ENCODE measurements at places on chromosomes 16 and 17.
A peak's percentile ranks its signal among the peaks of the same experiment; 100 is the strongest.

- DNase-seq = peak; percentile 32
These were observed 2.8 kb upstream of the XAF1 start for GRCh38 chr17:6753006-6753445.

DNA sequence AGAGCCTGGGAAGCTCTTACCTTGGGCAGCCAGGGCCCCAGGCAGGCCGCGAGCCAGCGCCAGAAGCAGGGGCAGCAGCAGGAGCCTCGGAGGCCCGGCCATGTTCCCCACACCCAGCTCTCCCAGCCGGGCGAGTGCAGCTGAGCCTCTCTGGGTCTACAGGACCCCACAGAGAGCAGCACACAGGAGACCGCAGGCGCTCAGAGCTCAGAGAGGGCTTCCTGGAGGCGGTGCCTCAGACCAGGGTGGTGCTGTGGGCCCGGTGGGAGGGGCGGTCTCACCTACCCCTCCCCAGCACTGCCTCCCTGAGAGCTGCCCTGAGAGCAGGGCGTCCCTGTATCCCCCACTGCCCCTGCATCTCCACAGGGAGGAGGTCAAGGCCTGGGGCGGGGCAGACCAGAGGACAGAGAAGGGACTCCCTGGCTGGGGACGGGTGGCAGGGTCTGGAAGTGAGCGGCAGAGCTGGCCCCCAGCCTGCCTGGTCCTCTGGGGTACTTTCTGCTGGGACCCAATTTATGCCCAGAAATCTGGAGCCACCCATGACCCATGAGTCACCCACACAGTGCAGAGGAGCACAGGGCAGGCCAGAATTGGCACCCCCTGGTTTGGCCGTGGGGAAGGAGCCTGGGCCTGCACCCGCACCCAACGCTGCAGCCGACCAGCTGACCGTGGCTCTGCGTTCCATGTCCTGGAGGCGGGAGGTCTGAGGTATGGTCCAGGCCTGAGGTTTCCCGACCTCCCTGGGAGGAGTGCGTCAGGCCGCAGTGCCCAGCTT is at the start of gene CD7:
TSS of gene CD7 (minus strand) at position 215 of the 775 bp plus-strand sequence. CDS start at position 102, 113 bp downstream.
- DNase-seq = no peak

DNA sequence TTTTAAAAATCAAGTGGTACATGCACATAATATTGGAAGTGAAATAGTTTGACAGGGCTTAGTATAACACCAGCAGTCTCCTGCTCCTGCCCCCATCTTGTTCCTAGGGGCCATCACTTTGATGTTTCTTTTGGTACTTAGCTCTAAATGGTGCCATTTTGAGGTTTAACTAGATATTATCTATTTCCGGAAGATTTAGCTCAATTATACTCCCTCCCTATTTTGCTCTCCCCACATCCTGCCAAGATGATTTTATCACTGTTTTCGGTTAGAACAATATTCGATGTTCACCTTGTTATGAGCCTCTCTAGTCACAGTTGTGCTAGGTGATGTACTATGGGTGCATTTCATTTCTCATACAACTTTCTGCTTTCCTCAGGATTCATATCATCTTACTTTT is 20.0 kb upstream of the SLC35G3 start:
- DNase-seq = no peak

GRCh38 chr17:3643889-3644349 is 7.4 kb downstream of the CTNS start:
- no peak for DNase-seq

DNA sequence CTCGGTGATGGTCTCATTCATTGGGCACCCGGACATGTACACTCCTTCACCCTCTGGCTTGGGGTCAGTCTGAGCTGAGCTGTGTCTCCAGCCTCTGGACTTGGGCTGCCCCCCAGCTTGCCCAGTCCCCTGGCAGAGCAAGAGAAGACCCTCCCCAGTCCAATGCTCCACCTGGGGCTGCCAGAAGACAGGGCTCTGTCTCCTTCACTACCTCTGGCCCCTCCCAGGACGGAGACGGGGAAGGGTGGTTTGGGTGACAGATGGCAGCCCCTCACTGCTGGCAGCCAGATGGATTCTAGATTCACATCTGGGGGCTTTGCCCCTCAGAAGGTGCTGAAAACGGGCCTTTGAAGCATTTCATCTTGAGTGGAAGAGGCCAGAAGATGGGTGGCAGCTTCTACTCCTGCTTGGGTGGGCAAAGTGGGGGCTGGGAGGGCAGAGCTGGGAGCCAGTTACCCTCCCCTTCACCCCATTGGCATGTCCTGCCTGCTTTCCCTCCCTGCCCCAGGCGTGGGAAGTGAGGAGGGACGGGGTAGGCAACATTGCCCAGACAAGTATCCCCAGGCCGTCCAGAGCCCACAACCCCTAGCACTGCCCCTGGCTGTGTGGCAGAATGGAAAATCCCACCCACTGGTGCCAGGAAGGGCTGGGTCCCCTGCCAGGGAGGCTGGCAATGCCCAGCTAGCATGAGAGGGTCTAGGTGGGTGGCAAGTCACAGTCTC is 13.9 kb downstream of the NGFR start:
- no peak for DNase-seq

DNA sequence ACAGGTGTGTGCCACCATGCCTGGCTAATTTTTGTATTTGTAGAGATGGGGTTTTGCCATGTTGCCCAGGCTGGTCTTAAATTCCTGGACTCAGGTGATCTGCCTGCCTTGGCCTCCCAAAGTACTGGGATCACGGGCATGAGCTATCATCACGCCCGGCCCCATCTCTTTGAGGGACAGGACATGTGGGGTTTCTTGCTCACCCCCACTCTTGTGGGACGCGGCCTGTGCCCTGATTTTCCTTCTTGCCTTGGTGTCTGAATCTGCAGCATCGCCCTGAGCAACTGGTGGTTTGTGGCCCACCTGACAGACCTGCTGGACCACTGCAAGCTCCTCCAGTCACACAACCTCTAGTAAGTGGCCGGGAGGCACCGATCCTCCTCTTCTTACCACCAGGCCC is 25.6 kb downstream of the NUP85 start:
- no peak for DNase-seq

GRCh38 chr17:2911755-2912111 is 115.5 kb downstream of the RAP1GAP2 start:
- no peak for DNase-seq

DNA sequence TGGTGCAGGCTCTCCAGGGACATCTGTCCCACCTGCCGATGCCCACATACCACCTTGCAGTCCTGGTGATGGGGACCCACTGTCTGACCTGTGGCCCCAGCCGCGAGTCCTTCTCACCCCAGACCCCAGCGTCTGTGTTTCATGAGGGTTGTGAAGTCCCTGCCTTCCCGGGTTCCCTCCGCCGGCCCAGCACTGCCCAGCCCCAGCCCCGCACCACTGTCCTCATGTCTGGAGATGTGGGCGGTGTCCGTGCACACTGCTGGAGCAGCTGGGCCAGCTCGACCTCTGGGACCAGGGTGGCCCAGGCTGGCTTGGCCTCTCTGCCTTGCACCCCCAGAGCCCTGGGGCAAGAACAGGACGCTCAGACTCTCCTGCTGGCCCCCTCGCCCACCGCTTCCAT is 199.5 kb upstream of the CIBAR2 start:
- no peak for DNase-seq

DNA sequence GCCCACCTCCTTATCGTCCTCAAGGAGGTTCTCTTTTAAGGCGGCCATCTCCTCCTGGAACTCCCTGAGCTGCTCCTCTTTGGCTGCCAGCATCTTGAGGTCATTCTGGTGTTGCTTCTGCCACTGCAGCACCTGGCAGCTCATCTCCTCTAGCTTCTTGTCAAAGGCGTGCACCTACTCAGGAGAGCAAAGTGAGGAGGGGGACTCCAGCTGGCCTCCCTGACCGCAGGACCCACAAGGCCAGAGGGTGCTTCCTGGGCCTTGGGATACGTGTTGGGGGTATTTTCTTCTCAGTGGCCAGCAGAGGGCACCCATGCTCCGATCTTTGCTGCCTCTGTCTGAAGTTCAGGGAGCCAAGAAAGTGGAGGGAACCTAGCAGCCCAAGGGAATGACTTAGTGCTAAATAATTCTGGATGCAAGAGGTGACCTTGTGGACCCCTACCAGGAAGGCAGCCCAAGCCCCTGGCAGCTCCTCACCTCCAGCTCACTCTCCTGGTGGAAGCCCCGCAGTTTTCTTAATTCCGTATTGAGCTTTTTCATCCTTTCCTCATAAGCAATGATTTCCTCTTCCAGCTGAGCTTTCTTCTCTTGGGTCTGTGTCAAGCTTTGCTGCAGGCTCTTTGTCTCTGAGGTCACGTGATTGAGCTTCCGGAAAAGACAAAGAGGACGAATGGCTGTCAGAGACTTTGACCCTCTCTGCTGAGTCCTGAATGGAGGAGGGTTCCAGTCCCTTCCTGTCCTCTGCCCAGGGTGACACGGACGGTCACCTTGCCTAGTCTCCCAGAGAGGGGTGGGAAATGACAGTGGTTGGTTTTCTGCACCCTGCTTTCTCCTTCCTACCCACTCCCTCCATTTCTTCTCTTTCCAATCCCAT is 31.4 kb downstream of the DHX38 start:
- peak; percentile 71 for DNase-seq

DNA sequence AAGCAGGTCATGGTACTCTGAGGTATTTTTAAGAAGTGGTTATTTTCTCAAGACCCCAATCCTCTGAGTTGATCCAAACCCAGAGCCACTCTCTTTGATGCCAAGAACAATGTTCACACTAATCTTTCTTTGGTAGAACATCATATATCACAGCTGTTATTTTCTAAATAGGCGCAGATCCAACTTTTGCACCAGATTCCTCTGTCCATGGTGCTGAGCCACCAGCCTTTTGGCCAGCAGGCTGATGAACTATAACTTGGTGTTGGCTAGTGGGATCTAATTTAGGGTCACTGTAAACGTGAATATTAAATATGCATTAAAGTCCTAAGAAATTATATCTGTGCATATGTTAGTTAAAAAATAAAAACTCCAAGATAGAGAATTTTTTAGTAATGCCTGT is 7.0 kb upstream of the ZKSCAN2 start:
- no peak for DNase-seq

DNA sequence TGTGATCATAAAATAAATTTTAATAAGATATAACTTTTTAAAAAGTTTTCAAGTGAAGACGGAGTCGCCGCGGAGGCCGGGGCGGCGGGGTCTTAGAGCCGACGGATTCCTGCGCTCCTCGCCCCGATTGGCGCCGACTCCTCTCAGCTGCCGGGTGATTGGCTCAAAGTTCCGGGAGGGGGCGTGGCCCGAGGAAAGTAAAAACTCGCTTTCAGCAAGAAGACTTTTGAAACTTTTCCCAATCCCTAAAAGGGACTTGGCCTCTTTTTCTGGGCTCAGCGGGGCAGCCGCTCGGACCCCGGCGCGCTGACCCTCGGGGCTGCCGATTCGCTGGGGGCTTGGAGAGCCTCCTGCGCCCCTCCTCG is at the start of gene FOXC2:
TSS of gene FOXC2 (plus strand) at position 229 of the 365 bp plus-strand sequence. CDS start 507 bp downstream, outside the sequence.
- peak; percentile 83 for DNase-seq

DNA sequence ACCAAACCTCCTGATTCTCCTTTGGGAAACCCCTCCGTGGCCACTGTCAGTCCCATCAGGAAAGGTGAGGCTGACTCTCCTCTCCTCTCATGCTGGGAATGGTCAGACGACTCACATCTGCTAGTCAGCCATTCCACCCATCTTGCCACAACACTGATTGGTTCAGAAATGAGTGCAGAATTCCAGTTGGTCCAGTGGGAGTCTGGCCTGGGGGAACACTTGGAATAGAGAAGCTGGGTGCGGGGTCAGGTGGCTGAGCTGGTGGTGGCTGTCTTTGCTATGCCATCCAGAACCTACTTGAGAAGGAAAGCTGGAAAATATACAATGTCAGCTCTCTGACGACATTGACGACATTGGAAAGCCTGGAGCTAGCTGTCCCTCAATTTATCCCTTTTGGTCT is 23.6 kb upstream of the PLLP start:
- DNase-seq = no peak

GRCh38 chr17:15323131-15323530 is 18.3 kb downstream of the TEKT3 start:
- DNase-seq = no peak

- no peak for DNase-seq
These were observed 4.7 kb downstream of the C1QTNF1 start for GRCh38 chr17:79028496-79029326.

- no peak for DNase-seq
These were observed 2.0 kb upstream of the TSPOAP1 start for GRCh38 chr17:58330538-58330996.

DNA sequence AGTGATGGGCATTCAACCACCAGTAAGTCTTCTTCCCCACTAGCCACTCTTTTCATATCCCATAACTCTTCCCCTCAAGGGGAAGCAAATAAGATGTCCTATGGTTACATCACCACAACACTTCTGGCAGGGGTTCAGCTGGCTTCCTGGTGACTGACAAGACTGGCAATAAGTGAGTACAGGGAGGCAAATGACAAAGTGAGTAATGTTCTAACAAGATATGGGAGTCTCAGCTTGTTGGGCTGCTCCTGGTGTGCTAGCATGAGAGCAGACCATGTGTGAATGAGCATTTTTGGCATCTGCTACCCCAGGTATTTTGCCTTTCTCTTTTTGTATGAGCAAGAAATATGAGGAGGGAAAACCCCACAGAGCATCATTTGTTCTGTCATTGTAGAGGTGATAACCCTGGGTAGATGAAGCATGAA is 9.9 kb downstream of the TMIGD1 start:
- no peak for DNase-seq

- no peak for DNase-seq
These were observed 48.2 kb downstream of the LDHD start for GRCh38 chr16:75068085-75069031.

- DNase-seq = no peak
These were observed 1.3 kb downstream of the PLCG2 start for GRCh38 chr16:81780350-81780749.

- no peak for DNase-seq
These were observed 55.6 kb downstream of the COTL1 start for GRCh38 chr16:84562174-84562815.

- no peak for DNase-seq
These were observed 6.1 kb upstream of the MGAT5B start for GRCh38 chr17:76862079-76862478.

GRCh38 chr16:86994651-86995171 is 322.5 kb downstream of the C16orf95 start:
- DNase-seq = no peak

GRCh38 chr17:7440834-7441195 is 1.5 kb downstream of the FGF11 start:
- DNase-seq = no peak

- DNase-seq = no peak
These were observed 13.5 kb downstream of the SUPT6H start for GRCh38 chr17:28675490-28675889.

DNA sequence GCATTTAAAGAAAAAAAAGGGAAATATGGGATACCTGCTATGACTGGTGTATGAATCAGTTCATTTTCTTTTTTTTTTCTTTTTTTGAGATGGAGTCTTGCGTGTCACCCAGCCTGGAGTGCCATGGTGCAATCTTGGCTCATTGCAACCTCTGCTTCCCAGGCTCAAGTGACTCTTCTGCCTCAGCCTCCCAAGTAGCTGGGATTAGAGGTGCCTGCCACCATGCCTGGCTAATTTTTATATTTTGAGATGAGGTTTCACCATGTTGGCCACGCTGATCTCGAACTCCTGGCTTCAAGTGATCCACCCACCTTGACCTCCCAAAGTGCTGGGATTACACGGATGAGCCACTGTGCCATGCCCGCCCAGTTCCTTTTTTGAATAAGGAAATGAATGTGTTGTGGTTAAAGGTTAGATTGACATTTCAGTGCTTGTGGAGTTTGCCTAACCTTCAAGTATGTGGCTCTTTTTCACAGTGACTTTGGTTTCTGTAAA is 7.7 kb downstream of the HAPSTR1 start:
- no peak for DNase-seq

Measured in neuronal stem cell (in vitro differentiated cells).